ENCODE measurements at places on chromosomes 7 and 10.

DNA sequence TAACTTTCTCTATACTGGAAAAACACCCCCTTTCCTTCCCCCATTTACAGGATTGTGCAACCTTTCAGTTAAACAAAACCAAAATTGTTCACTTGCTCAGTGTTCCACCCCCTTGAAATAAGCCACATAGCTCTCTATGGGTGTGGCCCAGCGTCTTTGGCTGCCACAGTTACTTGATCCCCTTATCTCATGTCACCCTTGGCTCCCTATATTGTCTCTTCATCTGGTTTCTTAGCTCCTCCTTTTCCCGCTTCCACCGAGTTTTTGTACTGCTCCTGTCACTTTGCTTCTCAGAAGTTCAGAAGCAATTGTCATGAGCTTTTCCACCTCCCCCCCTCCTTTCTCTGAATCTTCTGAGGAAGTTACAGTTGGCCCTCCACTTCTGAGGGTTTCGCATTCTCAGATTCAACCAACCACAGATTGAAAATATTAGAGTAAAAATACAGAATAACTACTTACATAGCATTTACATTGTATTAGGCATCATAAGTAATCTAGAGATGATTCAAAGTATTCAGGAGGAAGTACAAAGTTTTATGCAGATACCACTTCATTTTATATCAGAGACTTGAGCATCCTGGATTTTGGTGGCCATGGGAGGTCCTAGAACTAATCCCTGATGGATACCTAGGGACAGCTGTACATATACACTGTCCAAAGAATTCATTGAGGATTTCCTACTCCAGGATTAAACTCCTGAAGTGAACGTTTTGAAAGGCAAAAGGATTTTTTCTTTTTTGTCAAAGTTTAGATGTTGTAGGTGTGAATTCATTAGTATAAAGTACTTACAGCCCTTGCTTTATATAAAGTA is 60.4 kb downstream of the ADD3 start:
- no peak for DNase-seq

DNA sequence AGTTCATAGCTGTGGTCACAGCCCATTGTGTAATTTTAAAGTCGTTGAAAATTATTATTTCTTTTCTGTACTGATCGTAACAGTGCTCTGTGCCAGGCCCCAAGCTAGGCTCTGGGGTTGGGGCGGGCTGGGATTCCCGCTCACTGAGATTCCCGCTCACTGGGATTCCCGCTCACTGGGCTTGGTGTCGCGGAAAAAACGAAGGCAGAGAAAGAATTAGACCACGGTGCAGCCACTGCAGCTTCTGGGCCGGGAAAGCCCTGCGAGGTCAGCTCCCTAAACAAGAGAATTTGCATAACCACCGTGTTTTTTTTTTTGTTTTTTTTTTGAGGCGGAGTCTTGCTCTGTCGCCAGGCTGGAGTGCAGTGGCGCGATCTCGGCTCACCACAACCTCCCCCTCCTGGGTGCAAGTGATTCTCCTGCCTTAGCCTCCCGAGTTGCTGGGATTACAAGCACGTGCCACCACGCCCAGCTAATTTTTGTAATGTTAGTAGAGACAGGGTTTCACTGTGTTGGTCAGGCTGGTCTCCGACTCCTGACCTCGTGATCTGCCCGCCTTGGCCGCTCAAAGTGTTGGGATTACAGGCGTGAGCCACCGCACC is 31.2 kb downstream of the FOXK1 start:
- no peak for DNase-seq

DNA sequence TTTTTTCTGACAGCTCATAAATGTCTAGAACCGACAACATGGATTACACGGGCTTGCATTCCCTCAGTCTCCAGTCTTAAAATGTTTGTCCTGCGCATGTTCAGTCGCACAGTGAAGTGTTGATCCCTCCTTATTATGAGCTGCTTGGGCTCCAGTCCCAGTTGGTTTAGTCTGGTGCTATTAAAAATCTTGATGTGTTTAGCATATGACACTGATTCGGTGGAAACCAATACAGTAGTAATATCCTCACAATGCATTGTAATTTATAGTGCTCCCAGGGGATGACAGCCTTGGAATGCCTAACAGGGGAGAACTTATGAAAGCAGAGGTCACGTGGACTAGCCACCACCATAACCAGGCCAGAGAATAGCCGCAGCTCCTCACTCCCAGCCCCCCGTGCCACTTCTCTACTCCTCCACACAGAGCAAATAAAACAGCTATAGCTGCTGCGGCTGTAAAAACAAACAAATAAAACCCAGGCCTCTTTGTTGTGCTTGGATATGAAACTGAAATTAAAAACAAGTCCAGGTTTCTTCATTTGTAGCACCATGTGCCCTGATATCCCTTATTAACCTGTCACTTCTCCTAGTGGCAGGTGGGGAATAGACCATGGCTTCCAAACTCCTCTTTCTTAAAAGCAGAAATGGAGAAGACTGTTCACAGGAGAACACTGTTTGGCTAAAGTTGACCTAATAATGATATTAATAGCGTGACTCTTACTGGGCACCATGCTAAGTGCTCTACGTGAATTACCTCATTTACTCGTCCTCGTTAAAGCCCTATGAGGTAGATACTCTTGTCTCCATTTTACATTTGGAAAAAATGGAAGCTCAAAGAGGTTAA is 7.7 kb downstream of the DPCD start:
- DNase-seq: no peak

DNA sequence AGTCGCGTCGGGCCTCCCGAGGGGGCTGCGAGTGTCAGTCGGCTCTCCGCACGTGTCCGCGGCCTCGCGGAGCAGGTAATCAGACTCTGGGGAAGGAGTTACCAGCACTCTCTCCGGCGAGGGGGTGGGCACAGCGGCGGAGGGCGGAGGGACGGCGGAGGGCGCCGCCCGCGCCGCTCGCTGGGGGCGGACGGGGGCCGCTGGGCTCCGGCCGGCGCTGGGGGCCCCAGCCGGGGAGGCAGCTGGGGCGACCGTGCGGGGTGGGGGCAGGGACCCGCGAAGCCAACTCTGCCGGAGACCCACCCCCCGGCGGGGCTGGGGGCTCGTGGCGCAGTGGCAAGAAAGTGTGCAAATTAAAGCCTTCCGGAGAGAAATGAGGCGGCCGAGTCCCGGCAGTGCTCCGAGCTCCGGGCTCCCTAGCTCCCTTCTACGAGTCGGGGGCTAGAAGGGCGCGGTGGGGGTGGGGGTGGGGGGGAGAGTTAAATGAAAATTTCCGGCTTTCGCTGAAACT is at the start of gene CDK6:
TSS of gene CDK6 (minus strand) at position 85 of the 511 bp plus-strand sequence. CDS start 3,250 bp downstream, outside the sequence.
- no peak for DNase-seq

GRCh38 chr10:97572214-97572989 is at the start of gene ANKRD2:
TSS of gene ANKRD2 (plus strand) at chr10:97572779. CDS start at chr10:97572789, 10 bp downstream.
- DNase-seq: peak; percentile 7

DNA sequence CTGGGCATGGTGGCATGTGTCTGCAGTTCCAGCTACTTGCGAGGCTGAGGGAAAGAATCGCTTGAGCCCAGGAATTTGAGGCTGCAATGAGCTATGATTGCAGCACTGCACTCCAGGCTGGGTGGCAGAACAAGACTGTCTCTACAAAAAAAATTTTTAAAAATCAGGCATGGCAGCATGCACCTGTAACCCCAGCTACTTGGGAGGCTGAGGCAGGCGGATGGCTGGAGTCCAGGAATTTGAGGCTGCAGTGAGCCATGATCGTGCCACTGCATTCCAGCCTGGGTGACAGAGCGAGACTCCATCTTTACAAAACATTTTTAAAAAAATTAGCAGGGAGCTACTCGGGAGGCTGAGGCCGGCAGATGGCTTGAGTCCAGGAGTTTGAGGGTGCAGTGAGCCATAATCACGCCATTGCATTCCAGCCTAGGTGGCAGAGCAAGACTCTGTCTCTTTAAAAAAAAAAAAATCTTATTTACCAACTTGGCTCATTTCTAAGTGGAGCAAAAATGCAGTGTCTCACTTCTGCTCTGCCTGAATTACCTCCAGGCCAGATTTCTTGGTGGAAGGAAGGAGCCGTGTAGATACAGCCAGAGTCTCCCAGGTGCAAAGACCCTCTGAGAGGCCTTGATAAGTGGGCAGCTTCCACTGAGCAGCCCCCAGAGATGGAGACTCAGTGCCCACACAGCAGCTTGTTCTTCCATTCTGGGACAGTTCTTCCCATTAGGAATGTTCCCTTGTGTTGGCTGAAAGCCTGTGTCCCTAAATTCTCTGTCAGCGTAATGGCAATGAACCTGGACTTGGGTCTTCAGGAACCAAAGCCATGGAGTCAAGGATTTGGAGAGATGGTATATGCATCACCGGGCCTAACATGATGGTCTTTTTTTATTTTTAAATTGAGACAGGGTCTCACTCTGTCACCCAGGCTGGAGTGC is 30.0 kb downstream of the GTF2IRD1 start:
- no peak for DNase-seq

GRCh38 chr10:5334196-5334880 is 30.4 kb upstream of the UCN3 start:
- DNase-seq: no peak
